Epithelial cell of proximal tubule (primary cell): ENCODE measurements at places on chromosomes 2 and 18. TPM values are rescaled to one million over a fixed set of nuclear protein-coding genes. Genes with fewer than 3 reads are reported as not detected.
A peak's percentile ranks its signal among the peaks of the same experiment; 100 is the strongest.

The PJVK gene
- 0.58 and 0.65 TPM in 2 replicates for total RNA-seq

The TMEM17 gene
- total RNA-seq = 2.1 and 3.5 TPM in 2 replicates

The TDRD15 gene
- total RNA-seq = not detected in 2 replicates

The HSBP1L1 gene
- 35.5 and 44.7 TPM in 2 replicates for total RNA-seq

DNA sequence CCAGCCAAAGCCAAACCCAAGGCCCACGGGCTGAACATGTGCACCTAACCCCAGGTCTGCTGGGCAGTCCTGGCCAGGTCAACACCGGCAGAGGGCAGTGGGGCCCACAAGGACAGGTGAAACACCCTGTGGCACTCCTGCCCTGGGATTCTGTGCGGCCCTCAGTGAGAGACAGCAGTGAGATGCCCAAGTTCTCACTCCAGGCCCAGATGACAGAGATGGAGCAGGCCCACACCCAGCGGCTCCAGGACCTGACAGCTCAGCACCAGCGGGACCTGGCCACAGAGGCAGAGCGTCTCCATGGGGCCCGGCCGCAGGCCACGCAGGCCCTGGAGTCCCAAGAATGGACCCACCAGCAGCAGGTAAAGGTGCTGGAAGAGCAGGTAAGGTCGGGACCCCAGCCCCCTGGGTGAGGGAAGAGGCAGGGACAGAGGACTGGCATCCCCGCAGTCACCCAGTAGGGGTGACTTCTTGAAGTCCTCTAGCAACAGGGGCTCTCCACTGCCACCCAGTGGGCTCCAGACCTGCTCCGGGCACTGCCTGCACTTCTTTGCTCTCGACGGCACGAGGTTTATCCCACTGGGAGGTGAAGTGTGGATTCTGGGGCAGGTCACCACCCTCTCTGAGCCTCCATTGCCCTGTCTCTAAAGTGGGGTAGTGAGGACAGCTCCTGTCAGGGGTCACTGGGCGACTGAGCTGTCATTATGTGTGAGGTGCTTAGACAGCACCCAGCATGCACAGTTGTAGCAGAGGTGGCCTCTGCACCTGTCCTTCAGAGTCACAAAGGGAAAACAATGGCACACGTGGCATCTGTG lies 8.8 kb upstream of the SNED1 start:
- DNase-seq = no peak

DNA sequence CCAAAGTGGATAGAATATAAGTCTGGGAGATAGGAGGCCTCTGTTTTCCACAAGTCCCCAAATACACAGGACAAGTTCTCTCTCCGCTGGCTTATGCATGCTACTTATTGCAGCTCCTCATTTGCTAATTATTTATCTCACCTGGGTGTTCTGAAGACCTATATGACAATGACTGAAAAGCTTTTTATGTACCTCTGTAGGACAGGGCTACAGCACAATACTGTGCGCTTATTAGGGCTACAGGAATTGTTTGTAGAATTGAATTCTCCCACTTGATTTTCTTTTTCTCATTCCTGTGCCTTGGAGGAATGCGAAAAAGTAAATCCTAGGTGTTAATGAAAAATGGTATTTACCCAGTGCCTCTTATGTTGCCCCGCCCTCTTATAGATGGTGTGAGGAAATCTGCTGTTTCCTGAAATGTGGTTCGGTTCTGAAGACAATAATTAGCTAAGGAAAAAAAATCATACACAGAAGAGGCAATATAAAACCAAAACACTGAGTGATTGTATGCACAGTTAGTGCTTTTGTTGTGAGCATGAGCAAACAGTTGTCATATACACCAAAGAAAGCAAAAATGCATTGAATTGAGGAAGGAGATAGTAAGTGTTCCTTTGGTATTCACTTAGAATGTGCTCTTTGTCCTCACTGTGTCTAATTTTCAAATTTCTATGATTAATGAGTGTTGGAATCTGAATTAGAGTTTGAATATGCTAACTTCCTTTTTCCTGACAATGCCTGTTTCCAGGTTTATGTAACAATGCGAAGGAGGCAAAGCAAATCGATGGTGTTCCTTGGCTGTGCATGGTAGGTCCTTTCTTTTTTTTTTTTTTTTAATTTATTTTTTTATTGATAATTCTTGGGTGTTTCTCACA lies 78.7 kb upstream of the PNPT1 start:
- DNase-seq = no peak

DNA sequence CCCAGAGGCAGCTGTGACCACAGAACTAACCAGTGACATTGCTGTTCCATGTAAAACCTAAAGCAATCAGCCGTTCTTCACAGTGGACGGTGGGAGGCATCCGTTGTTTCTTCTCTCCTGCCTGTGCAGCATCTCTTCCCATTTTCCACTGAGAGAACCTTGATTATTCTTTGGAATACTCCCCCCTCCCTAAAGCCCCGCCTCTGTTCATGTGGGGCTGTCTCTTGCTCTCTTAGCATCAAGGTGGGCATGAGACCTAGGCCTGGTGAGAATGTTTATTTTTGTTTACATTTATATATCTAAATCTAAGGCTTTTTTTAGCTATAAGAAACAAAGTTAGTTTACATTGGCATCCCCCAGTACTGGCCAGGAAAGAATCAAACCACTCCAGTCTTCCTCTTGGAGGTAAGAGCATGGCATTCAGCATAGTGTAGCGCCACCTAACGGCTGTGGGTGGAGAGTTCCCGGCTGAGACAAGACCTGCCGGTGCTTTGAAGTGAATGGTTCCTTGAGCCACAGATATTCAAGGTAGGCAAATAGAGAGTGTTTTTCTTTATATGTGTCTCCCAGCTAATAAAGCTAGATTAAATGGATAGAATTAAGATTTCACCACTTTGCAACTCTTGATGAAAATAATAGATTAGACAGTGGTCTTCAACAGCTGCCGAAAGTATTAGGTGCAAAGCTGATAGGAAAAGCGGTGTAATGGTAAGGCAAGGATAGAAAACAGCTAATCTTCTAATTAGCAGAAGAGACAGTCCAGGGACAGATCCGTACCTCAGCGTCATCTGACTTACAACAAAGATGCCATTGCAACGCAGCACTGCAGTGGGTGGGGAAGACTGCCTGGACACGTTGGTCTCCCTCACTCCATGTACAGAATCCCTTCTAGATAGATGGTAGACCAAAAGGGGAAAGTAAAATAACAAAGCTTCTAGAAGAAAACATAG lies 219.6 kb upstream of the RAB12 start:
- peak; percentile 13 for DNase-seq

DNA sequence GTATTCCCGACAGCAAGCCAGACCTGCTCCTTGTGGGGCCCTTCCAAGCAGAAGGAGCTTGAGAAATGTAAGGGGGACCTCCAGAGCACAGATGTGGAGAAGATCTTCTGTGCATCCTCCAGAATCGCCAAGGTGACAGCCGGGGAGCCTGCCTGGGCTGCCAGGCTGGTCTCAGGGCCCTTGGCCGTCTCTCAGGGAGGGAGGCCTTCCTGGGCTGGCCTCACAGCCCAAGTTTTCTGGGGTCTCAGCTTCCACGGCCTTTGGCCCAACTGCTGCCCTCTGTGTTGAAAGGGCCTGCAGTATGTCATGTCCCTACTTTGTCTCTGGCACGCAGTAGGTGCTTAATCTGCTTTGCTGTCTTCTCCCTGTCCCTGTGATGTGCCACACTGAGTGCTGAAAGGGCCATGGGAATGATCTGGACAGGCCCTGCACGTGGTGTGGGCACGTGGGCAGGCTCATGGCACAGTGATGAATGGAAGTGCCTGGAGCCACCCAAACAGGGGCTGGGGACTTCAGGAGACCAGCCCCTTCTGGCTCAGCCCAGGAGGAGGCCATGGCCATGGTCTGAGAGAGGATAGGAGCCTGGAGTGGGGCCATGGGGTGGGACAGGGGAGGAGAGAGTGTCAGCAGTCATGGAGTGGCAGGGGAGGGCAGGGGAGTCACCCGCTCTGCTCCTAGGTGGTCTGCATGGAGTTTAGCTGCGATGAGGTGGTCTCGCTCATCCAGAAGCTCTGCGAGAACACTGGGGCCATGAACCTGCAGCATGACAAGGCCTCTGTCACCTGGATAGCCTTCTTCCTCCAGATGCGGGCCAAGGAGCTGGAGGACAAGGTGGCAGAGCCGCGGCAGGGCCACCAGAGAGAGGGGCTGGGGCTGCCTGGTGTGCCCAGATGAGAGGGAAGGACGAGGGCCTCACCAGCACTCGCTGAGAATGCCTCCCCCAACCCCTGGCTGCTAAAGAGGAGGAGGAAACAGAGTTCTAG lies 35.4 kb downstream of the HJURP start:
- DNase-seq = no peak

- peak; percentile 52 for DNase-seq
Measured at GRCh38 chr2:37711308-37711731, 39.9 kb upstream of the CDC42EP3 start.

DNA sequence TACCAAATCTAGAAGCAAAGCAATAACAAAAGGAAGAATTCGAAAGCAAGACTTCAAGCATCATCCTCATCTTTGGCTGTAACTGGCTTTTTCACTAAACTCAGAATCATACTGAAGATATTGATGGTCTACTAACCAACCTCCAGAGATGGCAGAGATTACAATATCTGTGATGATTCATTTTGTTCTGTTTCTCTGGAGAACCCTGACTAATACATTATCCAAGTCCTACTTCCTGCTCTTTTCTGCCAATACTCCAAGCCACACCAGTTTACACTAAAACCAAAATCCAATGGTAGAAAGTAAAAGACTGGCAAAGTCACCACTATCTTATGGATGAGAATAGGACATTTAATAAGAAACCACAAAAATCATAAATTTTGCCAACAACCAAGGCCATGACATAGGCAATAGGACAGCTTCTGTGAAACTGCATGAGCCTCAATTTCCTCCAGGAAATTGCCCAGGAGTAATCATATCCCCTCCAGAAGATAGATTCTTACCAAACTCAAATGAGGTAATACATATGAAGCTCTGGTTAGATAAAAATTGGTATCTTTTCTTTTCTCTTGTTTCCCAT lies 159.8 kb downstream of the METTL4 start:
- no peak for DNase-seq

DNA sequence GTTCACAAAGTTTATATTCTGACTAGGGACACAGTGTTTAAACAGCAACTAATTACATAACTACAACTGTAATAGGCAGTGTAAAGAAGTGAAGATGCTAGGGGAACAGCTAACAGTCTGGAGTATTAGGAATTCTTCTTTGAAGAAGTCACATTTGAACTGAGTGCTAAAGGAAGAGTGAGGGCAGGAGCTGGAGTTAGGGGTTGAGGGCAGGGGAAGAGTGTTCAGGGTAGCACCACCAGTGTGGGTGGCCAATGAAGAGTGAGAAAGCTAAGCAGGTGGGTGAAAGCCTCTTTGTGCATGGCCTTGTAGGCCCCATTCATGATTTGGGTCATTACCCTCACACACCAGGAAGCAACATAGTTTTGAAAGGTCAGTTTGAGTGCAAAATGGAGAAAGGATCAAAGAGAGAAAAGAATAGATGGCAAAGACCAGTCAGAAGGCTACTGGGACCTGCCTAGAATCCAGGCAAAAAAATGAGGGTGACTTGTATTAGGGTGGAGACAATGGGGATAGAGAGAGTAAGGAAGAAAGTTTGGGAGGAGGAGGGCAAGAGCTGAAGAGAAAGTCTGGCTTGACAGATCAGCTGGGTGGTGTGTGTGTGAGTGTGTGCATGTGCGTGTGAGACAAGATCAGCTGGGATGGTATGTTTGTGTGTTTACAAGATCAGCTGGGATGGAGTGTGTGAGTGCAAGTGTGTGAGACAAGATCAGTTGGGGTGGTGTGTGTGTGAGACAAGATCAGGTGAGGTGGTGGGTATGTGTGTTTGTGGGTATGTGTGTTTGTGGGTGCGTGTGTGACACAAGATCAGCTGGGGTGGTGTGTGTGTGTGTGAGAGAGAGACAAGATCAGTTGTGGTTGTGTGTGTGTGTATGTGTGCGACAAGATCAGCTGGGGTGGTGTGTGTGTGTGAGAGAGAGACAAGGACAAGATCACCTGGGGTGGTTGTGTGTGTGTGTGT lies 43.6 kb upstream of the AGPS start:
- DNase-seq = no peak
